ENCODE measurements at places on chromosomes 11 and 22. TPM values are rescaled to one million over a fixed set of nuclear protein-coding genes. Genes with fewer than 3 reads are reported as not detected.

DNA sequence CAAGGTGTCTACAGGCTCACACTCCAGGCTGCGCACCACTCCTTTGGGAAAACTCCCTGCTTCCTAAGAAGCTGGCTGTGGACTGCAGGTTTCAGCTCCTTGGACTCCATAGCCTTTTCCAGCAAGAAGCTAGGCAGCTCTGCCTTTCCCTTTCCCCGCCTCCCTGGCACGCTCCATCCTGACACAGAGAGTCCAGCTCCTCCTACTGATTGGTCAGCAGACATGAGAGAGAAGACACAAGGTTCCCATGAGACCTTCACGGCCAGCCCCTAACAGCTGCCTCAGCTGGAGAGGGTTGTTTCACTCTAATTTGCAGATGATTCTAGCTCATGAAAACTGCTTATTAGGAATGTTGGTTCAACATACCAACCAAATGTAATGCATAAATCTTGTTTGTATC lies 27.6 kb downstream of the TENM4 start:
- peak; percentile 84 for DNase-seq

GRCh38 chr22:20427945-20428417 lies 9.6 kb downstream of the SCARF2 start:
- no peak for DNase-seq

Gene BBOX1
- total RNA-seq, result 23.5 TPM

- no peak for DNase-seq
These were observed 29.2 kb upstream of the CBX6 start for GRCh38 chr22:38901111-38901641.

DNA sequence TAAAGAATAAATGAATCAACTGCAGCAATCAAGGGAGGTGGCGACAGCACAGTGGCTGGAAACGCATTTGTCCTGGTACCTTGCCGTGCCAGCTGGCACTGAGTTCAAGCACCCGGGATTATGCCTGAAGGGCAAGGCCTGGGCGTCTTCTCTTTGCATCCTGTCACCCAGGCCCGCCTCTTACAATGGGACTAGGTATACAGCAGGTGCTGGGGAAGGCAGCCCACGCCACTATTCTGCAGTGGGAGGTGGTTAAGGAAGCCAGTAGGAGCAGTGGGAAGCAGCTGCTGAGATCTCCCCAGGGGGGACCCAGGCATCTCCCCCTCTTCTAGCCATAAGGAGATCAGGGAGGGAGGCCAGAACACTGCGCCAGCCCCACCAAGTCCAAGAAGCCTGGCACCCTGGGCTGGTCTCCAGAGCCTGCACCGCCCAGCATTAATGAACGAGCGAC lies 15.3 kb upstream of the BAIAP2L2 start:
- no peak for DNase-seq

Gene OR10A2
- not detected for total RNA-seq
